Activated T-cell treated with anti-CD3 and anti-CD28 coated beads, Interleukin-2, amount 50 U/mL, for 1 hour (primary cell): ENCODE measurements at places on chromosomes 11 and 22.
A peak's percentile ranks its signal among the peaks of the same experiment; 100 is the strongest.

- DNase-seq, result no peak
Measured at GRCh38 chr11:57131080-57131790, 50.5 kb upstream of the LRRC55 start.

GRCh38 chr22:41826430-41827383 is 6.2 kb upstream of the SREBF2 start:
- DNase-seq, result no peak

GRCh38 chr11:90849312-90849711 is 626.5 kb upstream of the CHORDC1 start:
- no peak for DNase-seq

DNA sequence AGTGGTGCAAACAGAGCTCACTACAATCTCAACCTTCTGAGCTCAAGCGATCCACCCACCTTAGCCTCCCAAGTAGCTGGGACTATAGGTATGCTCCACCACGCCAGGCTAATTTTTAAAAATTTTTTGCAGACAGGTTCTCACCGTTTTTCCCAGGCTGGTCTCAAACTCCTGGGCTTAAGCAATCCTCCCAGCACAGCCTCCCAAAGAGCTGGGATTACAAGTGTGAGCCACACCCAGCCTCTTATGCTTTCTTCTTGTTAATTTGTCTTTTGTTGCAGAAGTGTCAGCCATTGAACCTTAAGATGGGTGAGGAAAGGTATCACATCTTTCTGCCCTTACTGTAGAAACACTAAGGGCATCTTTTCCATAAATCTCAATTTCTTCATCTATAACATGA is 34.9 kb downstream of the DENND5A start:
- DNase-seq, result no peak

DNA sequence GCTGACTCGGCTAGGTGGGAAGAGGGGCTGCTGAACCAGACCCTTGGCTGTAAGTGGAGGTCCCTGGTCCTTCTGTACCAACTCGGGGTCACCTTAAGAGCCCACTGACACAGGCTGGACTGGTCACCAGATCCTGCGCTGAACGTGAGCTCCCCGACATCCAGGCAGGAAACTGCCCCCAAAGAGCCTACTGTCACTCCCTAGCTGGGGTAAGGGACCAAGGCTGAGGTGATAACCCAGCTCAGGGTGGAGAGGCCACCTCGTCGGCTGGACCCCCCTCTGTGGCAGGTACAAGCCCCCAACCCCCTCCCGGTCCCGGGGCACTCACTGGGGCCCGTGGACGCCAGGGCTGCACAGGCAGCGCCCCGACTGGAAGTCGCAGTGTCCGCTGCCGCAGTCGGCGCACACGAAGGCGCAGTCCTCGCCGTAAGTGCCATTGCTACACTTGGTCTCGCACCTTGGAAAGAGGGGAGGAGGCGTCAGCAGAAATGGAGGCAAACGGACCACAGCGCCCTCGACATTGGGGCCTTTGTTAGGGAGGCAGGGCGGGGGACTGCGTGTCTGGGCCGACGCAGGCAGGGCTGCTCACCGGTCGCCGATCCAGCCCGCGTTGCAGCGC is 7.4 kb downstream of the SCARF2 start:
- DNase-seq, result no peak

GRCh38 chr11:128956401-128957201 is 13.9 kb upstream of the TP53AIP1 start:
- no peak for DNase-seq

DNA sequence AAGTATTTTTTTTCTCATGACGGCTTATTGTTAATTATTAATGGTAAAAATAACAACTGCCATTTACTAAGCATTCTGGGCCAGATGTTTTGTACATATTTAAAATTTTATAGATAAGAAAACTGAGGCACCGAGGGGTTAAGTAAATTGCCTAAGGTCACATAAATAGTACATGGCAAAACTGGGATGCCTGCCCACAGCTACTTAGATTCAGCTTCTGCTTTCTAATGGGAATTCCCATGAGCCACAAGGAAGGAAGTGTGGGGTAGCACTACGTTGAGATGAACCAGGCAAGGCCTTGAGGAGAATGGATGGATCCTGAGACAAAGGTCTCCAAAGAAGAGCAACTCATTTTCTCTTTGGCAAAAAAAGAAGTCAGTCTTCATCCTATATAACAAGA is 11.9 kb upstream of the PHF21A start:
- DNase-seq, result no peak

DNA sequence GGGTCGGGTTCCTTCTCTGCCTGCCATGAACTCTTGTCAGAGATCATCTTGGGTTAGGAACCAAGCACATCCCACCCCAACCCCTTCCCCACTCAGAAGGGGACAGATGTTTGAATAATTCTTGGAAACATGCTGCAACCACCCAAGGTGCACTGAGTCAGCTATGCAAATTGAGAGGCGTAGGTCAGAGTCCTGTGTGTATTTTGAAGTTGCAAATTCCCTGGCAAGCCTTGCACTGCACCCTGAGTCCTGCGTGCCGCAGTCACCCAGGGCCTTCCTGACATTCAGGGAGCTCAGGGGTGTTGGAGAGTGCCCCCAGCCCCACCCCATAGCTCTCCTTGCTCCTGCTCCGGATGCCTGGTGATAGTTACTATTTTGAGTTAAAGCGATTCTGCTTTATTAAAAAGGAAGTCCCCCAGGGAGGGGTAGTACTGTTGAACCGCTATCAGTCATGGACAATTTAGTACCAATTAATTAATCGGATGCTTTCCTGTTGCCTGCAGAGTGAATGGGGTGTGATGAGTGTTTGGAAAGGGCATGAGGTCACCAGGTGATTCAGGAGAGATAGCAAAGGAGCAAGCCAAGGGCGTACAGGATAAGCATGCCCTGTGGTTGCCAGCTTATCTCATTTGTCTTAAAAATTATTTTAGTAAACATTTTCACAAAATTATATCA is 123.7 kb downstream of the GRIK4 start:
- DNase-seq, result no peak

GRCh38 chr22:30695351-30695851 is 727 bp downstream of the OSBP2 start:
- no peak for DNase-seq

- DNase-seq, result no peak
Measured at GRCh38 chr11:64330888-64331287, 9.1 kb upstream of the CCDC88B start.

DNA sequence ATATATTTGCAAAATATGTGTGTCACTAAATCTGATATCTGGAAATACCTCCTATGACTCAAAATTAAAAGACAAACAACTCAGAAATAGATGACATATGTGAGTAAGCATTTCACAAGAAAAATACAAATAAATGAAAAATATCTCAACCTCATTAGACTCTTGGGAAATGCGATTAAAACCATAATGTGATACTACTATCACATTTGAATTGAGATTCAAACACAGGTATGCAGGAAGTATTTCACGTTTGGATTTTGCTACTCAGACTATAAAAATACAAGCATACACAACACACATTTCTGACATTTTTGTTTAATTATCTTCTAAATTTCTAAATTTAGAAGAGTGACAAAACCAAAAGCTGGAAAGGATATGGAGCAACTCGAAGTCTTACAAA is 811.9 kb upstream of the LRRC4C start:
- DNase-seq, result no peak

DNA sequence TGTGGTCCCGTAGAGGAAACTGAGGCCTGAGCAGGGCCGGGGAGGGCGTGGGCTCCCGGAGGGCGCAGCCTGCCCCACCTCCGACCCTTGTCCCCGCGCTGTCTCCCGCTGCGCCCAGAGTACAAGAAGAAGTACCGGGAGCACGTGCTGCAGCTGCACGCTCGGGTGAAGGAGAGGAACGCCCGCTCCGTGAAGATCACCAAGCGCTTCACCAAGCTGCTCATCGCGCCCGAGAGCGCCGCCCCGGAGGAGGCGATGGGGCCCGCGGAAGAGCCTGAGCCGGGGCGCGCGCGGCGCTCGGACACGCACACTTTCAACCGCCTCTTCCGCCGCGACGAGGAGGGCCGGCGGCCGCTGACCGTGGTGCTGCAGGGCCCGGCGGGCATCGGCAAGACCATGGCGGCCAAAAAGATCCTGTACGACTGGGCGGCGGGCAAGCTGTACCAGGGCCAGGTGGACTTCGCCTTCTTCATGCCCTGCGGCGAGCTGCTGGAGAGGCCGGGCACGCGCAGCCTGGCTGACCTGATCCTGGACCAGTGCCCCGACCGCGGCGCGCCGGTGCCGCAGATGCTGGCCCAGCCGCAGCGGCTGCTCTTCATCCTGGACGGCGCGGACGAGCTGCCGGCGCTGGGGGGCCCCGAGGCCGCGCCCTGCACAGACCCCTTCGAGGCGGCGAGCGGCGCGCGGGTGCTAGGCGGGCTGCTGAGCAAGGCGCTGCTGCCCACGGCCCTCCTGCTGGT is 1.9 kb downstream of the NLRP6 start:
- DNase-seq, result peak; percentile 64

- DNase-seq, result no peak
Measured at GRCh38 chr11:104098555-104098954, 62.1 kb downstream of the DDI1 start.
